ENCODE measurements at places on chromosomes 11 and 22. TPM values are rescaled to one million over a fixed set of nuclear protein-coding genes. Genes with fewer than 3 reads are reported as not detected.

Gene DCHS1
- total RNA-seq, result 36.3 TPM

DNA sequence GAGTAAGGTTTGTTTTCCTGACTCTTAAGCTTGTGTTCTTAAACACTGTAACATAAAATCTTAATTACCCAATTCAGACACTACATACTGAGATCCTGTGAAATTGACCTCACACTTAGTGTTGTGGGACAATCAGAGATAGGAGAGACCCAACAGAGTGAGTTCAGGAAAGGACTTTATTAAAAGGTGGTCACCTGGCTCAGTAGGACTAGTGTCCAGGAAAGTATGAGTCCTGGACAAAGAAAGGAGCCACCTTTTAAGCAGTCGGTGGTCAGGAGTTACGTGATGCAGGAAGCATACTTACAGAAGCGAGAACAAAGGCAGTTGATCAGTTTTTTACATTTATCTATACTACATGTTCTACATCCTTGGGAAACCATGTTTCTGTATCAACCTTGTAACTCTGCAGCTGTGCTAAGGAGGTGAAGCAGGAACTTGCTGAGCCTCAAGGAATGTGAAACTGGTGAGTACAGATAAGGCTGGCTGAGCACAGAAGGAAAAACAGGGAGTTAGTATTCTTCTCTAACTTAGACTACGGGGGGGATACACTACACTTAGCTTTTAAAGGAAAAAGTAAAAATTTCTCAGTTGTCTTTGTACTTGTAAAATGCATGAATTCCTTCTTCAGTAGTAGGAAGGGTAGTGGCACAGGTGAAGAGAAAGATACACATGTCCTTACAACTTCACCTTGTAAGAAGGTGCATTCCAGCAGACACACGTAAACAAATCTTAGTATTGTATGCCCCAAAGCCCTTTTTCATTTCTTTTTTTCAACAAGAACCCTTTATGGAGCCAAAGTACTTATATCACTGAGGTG, 15.1 kb downstream of the OR51E1 start:
- H3K4me3 ChIP-seq, result no peak overlapping the region
- no peak for DNase-seq
- H3K36me3 ChIP-seq, result no peaks in the 10 kb centered on the region
- H3K27me3 ChIP-seq, result no peaks in the 10 kb centered on the region
- no peak overlapping the region for H3K27ac ChIP-seq

Gene APOC3
- 0.40 TPM for total RNA-seq

Gene MYEOV
- 0.62 TPM for total RNA-seq

Gene EXPH5
- total RNA-seq, result 0.80 TPM

GRCh38 chr22:33070600-33070999, 12.4 kb upstream of the SYN3 start:
- H3K36me3 ChIP-seq, result no peaks in the 10 kb centered on the region
- no peaks in the 10 kb centered on the region for H3K27me3 ChIP-seq
- H3K4me3 ChIP-seq, result no peak overlapping the region
- no peak overlapping the region for H3K27ac ChIP-seq

Gene SYT8
- total RNA-seq, result 0.27 TPM

DNA sequence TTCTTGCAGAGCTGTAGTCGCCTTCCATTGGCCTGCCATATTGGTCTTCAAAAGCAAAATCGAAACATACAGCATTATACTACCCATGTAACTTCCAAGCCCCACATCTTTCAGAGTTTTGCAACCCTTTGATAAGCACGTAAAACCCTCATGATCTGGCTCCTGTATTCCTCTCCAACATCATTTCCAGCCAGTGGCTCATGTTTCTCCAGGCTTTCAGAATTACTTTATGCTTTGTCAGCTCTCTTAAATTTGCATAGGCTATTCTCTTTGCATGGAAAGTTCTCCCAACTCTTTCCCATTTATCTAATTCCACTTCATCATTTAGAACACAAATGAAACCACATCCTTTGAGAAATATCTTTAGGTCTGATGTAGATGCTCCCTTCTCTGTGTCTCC, 67.8 kb upstream of the DDI1 start:
- no peaks in the 10 kb centered on the region for H3K27me3 ChIP-seq
- no peak overlapping the region for H3K4me3 ChIP-seq
- H3K36me3 ChIP-seq, result no peaks in the 10 kb centered on the region
- H3K4me1 ChIP-seq, result no peaks in the 10 kb centered on the region

DNA sequence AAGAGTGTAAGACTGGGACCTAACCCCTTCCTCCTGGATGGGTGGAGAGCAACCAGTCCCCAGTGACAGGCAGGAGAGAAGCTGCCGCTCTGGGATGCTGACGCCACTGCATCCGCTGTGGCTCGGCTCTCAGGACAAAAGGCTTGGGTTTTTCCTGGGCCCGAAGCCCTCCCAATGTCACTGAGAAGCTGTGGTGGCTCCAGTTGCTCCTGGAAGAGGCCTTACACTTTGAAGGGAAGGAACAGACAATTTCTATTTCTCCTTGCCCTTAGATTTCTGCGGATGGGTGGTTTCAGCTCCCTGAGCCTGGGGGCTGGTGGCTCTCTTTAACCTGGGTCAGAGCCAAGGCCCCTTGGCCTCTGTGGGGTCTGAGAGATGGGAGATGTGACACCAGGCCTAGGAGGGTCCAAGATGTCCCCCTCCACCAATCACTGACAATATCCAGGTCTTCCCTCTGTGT, 21.4 kb downstream of the TPBGL start:
- H3K27ac ChIP-seq, result no peak overlapping the region
- peaks cover 2% of the 10 kb centered on the region for H3K27me3 ChIP-seq
- no peak overlapping the region for H3K4me3 ChIP-seq
- peaks cover 2% of the 10 kb centered on the region for H3K4me1 ChIP-seq
- peaks cover 8% of the 10 kb centered on the region for H3K36me3 ChIP-seq
